Retinal pigment epithelial cell (primary cell): ENCODE measurements at places on chromosomes 6 and 20.

GRCh38 chr6:46756469-46757213 lies 9.9 kb downstream of the ANKRD66 start:
- no peak for DNase-seq

DNA sequence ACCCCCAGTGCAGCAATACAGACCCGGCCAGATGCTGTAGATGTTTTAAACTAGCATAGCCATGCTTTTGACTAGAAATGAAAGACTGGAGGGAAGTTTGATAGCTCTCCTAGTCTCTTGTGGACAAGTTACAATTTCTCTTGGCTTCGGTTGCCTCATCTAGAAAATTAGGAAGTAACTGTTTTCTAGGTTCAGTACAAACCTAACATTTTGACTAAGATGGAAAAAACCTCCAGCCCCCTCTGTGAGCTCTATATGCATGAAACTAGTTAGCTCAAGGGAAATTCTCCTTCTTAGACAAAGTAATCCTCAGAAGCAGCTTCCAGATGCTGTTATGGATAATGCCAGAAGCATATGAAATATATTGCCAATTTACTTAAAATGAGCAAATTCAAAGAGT lies 86.6 kb downstream of the RNF144B start:
- no peak for DNase-seq

DNA sequence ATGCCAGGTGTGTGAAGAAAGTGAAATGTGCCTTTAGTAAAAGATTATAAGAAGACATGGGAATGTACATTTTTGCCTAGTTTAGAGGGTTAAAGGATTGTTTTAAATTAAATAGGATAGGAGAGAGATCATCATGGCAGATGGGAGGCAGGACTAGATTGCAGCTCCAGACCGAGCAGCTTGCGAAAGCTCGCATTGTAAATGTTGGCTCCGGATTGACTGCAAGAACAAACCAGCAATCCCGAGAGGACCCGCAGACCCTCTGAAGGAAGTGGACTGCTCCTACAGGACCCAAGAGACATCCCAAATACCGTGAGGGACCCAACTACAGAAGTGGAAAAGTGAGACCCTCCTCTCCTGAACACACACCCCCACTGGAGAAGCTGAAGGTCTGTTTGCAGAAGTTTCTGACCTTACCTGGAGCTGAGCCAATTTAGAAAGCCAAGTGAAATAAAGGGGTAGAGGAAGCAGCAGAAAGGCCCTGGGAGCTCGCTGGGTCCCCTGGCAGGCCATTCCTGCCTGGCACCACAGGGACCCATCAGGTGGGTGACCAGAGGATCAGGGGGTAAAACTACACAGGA lies 30.0 kb upstream of the TPD52L1 start:
- DNase-seq, result no peak

- DNase-seq, result no peak
These were observed 4.6 kb upstream of the CGA start for GRCh38 chr6:87099472-87099871.

- no peak for DNase-seq
These were observed 22.9 kb downstream of the TOX2 start for GRCh38 chr20:43937591-43937990.

GRCh38 chr20:64041040-64041780 lies 5.2 kb downstream of the C20orf204 start:
- DNase-seq, result no peak

GRCh38 chr20:3404402-3404801 lies 3.1 kb downstream of the DNAAF9 start:
- DNase-seq, result no peak
